ENCODE measurements at places on chromosomes 5 and 9. TPM values are rescaled to one million over a fixed set of nuclear protein-coding genes. Genes with fewer than 3 reads are reported as not detected.

The FOXD1 gene
- 1.5 TPM for total RNA-seq

- no peaks in the 10 kb centered on the region for H3K27me3 ChIP-seq
- H3K36me3 ChIP-seq: peaks cover under 1% of the 10 kb centered on the region
- H3K27ac ChIP-seq: no peak overlapping the region
Observed at GRCh38 chr5:162227075-162227474, 159.5 kb downstream of the GABRG2 start.

The ENDOG gene
- total RNA-seq: 23.7 TPM

GRCh38 chr9:37503736-37504135 lies 18.0 kb downstream of the POLR1E start:
- no peaks in the 10 kb centered on the region for H3K27me3 ChIP-seq
- peak overlapping the region; percentile 92 for H3K27ac ChIP-seq
- H3K4me1 ChIP-seq: peaks cover 63% of the 10 kb centered on the region
- H3K4me3 ChIP-seq: peak overlapping the region; percentile 81
- H3K36me3 ChIP-seq: peaks cover 38% of the 10 kb centered on the region
- DNase-seq: peak; percentile 87

The SARDH gene
- total RNA-seq: 0.38 TPM

DNA sequence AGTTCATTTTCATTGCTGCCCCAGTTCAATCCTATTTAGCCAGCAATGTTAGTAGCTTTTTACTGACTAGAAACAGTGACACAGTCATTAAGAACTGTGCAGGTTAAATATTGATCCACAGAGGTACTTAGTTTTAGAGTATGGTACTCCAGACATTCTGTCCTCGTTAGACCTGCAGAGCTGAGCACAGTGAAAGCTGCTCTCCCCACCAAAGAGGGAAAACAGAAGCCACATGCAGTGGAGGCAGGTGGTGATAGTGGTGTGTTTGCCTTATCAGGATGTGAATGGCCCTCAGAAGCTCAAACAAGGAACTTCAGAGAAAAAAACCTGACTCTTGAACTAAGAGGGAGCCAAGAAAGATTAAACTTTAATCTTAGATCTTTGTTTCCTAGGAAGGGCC lies 75.5 kb downstream of the UNC13B start:
- H3K27ac ChIP-seq: no peak overlapping the region
- H3K4me3 ChIP-seq: no peak overlapping the region
- no peak for DNase-seq
- H3K36me3 ChIP-seq: no peaks in the 10 kb centered on the region

DNA sequence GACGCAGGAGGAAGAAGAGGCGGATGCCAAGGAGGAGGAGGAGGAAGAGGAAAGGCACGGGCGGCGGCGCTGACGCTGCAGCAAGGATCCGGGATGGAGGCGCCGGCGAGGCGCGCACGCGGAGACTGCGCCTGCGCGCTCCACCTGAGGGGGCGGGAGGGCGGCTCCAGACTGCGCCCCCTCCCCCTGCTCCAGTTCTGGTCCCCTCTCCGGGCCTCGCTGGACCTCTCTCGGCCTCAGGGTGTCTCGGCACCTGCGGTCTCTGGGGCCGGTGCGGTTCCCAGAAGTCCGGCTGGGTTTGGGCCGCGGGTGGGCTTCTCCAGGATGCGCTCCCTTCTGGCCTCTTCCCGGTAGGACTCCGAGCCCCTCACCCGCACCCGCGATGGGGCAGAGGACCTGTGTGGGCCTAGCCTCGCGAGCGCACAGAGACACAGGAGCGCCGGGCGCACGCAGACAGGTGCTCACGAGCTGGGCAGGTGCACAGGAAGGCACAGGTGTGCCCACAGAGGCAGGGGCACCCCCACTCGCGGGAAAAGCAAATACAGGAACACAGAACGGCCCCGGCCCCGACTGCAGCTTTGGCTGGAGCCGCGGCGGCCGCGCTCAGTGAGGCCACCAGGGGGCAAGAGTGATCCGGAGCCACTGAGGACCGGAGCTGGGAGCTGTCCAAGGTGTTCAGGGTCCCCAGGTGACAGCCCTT lies at the start of gene NPDC1:
Gene NPDC1 (minus strand): TSS at position 90 of the 700 bp plus-strand sequence. CDS start 188 bp downstream, outside the sequence.
- H3K27ac ChIP-seq: no peak within 1 kb of the TSS
- H3K36me3 ChIP-seq: no peaks in the 10 kb centered on the region
- H3K4me1 ChIP-seq: peaks cover 4% of the 10 kb centered on the region
- H3K4me3 ChIP-seq: peak within 1 kb of the TSS; percentile 48
- H3K27me3 ChIP-seq: peaks cover 21% of the 10 kb centered on the region

GRCh38 chr5:170182491-170182890 lies 50.3 kb upstream of the C5orf58 start:
- no peak overlapping the region for H3K27ac ChIP-seq
- no peak for DNase-seq
- H3K27me3 ChIP-seq: peaks cover 6% of the 10 kb centered on the region
- H3K36me3 ChIP-seq: no peaks in the 10 kb centered on the region
- H3K4me3 ChIP-seq: no peak overlapping the region

The CD72 gene
- 7.0 TPM for total RNA-seq

GRCh38 chr9:71791875-71792274 lies 23.6 kb upstream of the CEMIP2 start:
- peaks cover 6% of the 10 kb centered on the region for H3K36me3 ChIP-seq
- peaks cover 28% of the 10 kb centered on the region for H3K4me1 ChIP-seq
- peak overlapping the region; percentile 18 for H3K27ac ChIP-seq
- no peak for DNase-seq
- H3K27me3 ChIP-seq: no peaks in the 10 kb centered on the region

The TMEM171 gene
- 0.62 TPM for total RNA-seq

The RANBP17 gene
- 6.9 TPM for total RNA-seq

- H3K4me3 ChIP-seq: no peak overlapping the region
- DNase-seq: no peak
- no peak overlapping the region for H3K27ac ChIP-seq
Observed at GRCh38 chr5:1197876-1198666, 3.3 kb upstream of the SLC6A19 start.

DNA sequence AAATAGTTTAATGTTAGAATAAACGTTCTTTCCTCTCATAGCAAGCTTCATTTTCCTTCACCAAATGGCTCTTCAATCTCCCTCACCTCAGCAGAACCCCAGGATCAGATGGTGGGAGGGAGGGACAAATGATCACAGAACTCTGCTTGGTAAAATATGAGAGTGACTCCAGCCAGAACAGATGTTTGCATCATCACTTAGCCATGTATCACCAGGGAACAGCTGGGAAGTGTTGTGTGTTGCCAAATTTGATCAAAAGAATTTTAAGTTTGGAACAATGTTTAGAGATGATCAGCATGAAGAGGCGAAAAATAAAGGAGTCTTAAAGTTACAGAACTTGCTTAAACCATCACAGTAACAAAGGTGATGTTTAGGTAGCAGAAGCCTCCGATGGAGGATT lies 115.7 kb downstream of the FRMD3 start:
- DNase-seq: no peak
- no peak overlapping the region for H3K27ac ChIP-seq
- no peaks in the 10 kb centered on the region for H3K36me3 ChIP-seq
- no peaks in the 10 kb centered on the region for H3K27me3 ChIP-seq

DNA sequence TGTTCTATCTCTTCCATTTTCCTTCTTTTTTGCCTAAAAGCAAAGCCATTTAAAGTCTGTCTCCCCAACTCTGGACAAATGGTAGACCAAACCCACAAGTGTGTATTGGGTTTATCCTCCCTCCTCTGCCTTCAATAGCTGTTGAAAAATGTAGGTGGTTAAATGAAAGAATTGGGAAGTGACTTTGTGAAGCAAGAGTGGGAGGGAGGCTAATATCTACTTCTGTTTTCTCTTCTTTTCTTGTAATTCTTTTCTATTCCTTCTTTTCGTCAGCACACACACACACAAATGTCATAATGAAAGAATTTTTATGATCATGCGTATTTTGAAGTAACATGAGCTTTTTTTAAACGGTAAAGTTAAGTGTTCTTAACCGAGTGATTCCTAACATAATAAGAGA lies 3.8 kb downstream of the CCDC152 start:
- DNase-seq: no peak
- peaks cover 4% of the 10 kb centered on the region for H3K36me3 ChIP-seq
- H3K27me3 ChIP-seq: peaks cover 4% of the 10 kb centered on the region
- no peak overlapping the region for H3K27ac ChIP-seq
- H3K4me3 ChIP-seq: no peak overlapping the region

All from natural killer cell treated with Interleukin-12 subunit alpha and Interleukin-12 subunit beta and Interleukin-15 and Interleukin-18, amount 100 ng/mL, for 72 hours (primary cell).